Left colon (tissue), 2 donors: ENCODE measurements at places on chromosomes 16 and 17.

DNA sequence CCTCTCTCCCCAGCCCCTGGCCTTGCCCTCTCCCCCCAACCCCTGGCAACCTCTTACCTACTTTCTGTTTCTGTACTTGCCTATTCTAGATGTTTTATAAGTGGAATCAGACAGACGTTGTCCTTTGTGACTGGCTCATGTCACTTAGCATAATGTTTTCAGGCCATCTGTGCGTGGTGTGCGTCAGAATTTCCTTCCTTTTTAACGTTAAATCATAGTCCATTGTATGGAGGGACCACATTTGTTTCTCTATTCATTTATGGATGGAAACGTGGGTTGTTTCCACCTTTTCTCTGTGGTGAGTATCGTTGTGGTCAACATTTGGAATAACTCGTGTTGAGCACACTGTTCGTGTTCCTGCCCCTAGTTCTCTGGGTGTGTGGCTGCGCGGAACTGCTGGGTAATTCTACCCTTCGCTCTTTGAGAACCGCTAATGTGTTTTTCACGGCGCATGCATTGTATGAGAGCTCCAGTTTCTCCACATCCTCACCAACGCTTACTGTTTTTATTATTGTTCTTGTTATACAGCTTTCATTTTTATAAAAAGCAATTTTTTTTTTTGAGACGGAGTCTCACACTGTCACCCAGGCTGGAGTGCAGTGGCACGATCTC, 26.3 kb downstream of the ACTG1 start:
- DNase-seq, result no peak

- peak; percentile 74 for DNase-seq
Measured at GRCh38 chr17:82603981-82604448, 44.2 kb downstream of the WDR45B start.

GRCh38 chr17:73315471-73315870, 3.7 kb upstream of the CDC42EP4 start:
- no peak for DNase-seq

GRCh38 chr16:46629331-46630219, 8.4 kb upstream of the SHCBP1 start:
- no peak for DNase-seq

DNA sequence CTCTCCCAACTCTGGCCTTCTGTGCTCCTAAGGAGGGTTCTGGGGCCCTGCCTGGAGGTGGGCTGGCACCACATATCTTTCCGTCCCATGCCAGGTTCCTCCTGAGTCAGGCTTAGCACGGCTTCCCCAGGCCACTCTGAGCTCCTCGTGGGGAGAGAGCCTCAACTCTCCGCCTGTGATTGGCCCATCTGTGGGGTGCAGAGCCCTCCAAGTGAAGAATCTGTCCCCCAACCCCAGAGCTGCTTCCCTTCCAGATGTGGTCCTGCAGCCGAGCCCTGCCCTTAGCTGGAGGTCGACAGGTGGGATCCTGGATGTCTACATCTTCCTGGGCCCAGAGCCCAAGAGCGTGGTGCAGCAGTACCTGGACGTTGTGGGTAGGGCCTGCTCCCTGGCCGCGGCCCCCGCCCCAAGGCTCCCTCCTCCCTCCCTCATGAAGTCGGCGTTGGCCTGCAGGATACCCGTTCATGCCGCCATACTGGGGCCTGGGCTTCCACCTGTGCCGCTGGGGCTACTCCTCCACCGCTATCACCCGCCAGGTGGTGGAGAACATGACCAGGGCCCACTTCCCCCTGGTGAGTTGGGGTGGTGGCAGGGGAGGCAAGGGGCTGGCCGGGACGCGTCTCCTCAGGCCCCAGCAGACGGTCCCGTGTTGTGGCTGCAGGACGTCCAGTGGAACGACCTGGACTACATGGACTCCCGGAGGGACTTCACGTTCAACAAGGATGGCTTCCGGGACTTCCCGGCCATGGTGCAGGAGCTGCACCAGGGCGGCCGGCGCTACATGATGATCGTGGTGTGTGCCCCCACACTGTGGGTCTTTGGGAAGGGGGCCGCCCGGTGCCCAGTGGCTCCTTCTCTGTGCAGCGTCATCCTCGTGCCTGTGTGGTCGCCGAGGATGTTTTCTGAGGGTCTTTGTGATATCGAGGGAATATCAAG, 6.9 kb downstream of the GAA start:
- peak; percentile 4 for DNase-seq

DNA sequence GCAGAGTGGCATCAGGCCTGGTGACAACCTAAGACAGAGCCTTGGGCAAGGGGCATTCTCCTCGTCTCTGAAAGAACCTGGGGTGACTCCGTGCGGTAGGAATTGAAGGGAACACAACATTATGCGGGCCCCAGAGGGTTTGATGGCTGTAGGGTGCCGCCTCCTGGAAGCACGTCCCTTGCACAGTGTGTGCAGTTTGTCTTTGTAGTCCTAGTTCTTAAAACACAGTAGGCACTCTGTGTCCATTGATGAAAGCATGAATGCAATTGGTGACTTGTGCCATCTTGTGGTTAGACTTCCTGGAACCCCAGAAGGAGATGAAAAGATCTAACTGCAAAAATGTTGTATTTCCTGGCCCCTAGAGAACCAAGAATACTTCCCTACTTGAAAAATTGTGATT, 279.8 kb downstream of the UTP18 start:
- no peak for DNase-seq

DNA sequence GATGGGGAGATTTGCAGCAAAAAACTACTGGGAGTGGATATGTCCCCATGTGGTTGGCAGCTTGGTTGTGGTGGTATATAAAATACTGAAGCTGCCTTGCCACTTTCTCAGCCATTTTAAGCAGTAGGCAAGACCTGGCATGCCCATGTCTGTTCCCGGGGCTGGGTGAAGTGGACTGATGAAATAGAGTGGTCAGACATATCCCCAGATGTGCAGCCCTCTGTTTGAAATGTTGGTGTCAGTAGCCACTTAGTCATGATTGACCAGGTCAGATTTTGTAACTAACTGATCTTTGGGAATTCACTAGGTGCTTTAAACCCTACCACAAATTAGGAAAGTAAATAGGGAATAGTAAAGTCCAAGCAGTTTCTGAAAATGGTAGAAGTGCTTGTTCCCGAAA, 151.6 kb downstream of the PHKB start:
- no peak for DNase-seq

DNA sequence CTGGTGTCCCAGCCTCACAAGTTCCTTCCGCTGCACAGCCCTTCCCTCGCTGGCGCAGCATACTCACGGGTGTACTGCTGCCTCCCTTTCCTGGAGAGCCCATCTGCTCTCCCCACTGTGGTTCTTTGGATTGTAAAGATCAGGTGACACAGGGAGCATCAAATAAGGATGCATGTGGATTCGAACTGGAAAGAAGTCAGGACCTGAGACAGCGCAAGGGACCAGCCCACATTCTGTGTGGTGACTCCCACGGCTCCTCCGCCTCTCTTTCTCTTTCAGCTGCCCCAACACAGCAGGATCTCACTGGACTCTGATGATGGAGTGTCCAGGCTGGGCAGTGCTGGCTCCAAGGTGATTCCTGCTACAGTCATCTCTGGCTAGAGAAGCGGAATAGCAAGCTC, 8.1 kb downstream of the LDAF1 start:
- no peak for DNase-seq

GRCh38 chr17:64245218-64246145, 17.6 kb downstream of the TEX2 start:
- no peak for DNase-seq

DNA sequence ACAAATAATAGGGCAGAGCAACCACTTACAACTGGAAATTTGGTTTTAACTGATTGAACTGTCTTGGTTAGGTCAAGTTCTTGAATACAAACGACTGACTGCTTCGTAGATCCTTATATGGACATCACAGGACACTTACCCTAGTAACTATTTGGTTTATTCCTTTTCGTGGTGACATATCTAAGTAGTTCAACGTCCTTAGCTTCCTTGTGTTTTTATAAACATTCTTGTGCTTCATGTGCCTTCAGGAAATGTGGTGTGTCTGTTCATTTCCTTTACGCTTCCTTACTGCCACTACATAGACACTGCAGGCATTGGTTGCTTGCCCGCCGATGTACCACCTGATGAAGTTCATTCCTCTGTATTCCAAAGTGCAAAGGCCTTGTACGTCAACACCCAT, 59.3 kb downstream of the USP10 start:
- no peak for DNase-seq

DNA sequence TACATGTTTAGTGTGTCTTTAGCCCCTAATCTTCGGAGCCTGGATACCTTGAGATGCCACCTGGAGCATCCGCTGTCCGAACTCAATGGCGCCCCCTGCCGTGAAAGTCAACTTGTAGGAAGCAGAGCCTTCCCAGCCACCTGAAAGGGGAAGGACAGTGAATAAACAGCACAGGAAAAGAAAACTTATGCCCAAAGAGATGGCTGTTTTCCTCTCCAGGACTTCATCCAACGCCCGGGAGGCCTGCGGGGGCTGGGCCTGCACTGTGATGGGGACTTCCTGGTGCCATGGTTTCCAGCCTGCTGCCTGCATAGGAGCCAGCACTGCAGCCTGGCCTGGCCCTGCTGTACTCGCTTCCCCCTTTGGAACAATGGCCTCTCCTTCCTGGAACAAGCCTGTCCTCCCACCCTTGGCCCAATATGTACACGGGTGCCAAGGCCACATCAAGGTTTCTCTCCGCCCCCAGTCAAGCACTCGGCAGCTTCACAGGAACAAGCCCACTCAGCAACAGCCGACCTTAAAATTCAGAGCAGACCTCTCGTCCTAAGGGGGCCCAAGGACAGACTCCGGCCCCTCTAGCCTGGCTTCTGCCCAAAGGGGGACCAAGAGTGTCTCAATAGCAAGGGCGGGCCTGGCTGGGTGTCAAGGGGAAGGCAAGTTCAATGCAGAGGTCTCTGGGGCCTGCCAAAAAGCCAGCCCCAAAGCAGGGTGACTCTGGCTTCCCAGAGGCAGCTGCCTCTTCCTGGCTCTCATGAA, 4.5 kb upstream of the UNC13D start:
- peak; percentile 96 for DNase-seq
